ENCODE measurements at places on chromosomes 1 and 21.

- no peak for DNase-seq
Measured at GRCh38 chr1:203954788-203955552, 93.6 kb downstream of the SNRPE start.

GRCh38 chr1:155982106-155982505 lies 3.8 kb upstream of the ARHGEF2 start:
- DNase-seq, result no peak

- no peak for DNase-seq
Measured at GRCh38 chr1:81922955-81923354, 122.2 kb downstream of the ADGRL2 start.

- DNase-seq, result no peak
Measured at GRCh38 chr1:56574794-56575193, 4.6 kb downstream of the PLPP3 start.

- peak; percentile 34 for DNase-seq
Measured at GRCh38 chr1:246794828-246795671, 70.8 kb downstream of the SCCPDH start.

GRCh38 chr1:56363007-56363770 lies 216.2 kb downstream of the PLPP3 start:
- no peak for DNase-seq

DNA sequence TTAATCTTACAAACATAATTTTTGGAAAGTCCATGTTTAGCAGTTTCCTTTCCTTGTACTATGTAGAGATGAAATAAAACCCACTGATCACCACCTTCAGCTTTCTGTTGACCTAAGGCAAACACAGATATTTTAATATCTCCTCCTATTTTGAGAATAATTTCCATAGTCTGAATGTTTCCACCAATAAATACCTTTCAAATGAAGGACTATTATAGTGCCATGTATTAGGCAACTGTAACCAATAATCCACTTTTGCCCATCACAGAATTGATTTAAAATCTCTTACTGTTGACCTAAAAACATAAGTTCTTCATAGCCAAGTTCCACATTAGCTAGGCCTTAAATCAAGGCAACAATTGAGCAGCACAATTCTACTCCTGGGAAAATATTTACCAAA lies 1.8 kb downstream of the CDC42BPA start:
- no peak for DNase-seq

DNA sequence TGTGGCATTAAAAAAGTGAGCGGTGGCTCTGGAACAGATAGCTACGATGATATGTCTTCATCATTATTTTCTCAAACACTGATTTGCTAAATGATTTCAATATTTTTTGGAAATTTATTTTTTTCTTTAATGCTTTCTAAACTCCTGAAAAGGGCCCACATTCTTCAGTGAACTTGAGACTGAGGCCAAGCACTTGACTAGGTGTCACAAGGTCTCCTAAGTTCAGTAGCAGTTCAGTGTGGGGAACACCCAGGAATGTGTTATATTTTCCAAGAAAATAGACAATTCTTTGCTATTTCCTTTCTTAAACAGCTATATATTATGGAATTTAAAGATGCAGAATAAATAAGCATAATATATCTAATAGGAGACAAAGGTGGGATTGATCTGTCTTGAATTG lies 850.9 kb downstream of the USP25 start:
- DNase-seq, result no peak

DNA sequence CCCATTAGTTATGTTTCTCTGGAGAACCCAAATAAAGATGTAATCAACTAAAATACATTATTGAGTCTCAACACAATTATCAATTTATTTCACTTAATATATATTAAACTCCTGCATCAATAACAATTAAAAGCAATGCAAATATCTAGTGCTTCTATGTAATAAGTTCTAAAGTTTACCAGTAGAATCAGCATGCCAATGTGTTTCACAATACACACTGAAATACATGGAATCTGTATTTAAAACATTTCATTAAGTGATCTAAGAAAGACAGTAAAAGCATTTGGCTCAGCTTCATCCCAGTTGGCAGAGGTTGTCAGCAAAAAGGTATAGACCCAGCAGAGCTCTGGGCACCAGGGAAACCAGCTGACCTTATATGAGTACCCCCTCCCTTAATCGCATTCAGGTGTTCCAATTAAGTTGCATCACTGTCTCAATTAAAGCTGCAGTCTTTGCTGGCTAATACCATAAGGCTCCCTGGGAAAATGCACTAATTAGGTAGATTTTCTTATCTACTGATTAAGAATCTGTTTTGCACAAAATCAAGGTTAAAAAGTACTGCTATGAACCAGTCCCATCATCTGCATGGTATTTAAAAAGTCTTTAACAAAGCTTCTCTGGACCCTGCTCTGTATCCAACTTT lies 63.1 kb downstream of the NIBAN1 start:
- no peak for DNase-seq

DNA sequence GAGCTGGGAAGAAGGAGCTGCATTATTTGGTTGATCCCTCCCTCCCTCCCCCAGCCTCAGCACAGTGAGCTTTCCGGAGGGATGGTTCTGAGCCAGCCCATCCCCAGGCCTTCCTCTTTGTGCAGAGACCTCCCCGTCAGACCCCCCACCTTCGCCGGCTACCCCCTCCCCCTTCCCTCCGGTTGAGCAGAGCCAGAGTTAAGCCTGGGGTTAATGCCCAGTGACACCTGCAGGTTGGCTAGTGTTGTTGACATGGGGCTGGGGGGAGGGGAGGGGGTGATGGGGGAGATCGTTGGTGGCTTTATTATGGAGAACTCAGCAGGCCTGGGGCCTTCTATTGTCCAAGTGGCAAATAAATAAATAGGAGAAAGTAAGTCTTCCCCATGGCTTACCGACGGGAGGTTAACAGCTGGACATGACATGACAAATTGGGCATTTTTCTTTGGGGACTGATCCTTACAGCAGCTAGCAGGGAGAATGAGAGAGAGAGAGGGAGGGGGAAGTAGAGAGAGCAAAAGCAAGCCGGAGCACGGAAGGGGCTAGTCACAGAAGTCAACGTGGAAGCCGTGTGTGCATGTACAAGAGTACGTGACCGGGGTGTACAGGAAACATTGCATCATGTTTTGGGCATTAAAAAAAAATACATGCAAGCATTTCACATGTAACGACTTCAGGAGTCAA lies 131.1 kb downstream of the TMEM53 start:
- DNase-seq, result no peak

DNA sequence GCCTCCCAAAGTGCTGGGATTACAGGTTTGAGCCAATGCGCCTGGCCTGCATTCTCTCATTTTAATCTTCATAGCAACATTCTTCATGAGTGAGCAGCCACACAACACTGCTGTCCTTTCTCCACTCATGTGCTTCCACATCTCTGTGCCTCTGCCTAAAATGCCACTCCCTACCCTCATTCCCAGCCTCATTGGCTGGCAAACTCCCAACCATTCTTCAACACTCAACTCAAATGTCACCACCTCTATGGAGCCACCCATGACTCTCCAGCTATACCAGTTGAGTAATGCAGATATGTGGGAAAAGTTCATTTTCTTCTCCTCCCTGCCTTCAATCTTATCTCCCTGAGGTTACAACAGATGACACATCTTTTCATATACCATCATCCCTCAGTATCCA lies 53.9 kb upstream of the ZC3H12A start:
- no peak for DNase-seq

DNA sequence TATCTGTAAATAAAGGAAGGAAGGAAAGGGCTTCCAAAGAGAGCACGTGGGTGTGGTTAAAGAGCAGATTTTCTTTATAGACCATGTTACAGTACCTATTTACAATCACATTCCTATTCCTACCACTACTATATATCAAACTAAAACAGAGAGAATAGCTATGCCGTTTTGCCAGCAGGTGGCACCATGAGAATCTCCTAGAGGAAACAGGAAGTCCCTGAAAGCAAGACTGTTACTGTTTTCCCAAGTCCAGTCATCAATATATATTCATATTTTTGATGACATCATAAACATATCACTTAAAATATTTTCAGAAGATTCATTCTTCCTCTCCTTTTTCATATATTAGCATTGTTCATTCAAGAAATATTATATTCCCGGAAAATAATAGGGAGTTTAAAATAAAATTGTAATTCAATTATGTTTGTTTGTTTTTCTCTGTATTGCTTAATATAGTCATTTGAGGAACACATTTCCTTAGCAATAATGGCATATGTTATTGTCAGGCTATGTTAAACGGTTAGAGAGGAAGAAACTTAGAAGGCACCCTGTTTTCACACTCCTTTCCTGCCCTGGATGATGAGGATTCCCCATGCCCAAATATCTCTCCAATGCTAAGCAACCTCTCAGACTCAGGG lies 6.6 kb downstream of the CCDC190 start:
- peak; percentile 72 for DNase-seq

- no peak for DNase-seq
Measured at GRCh38 chr1:239997515-239998311, 94.0 kb upstream of the FMN2 start.

DNA sequence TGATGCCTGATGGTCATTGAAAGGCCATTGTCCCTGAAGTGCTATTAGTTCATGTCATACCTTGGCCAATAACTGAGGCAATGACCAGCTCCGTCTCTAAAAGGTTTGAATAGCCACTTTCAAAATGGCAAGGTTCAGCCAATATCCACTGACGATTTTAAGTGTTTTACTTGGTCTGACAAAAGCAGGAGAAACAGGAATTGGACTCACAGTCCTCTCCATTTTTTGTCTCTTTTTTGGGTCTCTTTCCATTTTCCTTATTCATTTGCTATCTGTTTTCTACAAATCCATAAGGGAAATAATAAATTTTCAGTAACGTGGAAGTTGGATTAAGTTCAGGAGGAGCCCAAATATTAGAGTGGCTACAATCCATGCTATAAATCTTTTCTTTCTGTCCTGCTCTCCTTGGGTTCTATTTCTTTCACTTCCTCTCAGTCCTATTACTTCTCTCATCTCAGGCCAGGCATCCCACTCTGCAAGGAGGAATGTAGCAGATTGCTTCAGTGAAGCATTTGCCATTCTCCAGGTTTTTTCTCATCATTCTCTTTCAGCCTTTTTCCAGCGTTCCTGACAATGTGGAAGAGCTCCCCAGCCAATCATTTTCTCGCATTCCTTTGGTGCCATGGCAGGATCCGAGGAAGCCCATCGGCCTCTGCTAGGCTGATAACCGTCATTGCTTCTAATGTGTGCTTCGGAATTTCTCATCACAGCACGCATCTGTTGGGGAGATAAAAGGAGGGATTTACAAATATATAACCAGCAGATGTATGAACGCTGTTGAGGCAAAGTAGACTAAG lies 414.5 kb downstream of the ADGRL2 start:
- no peak for DNase-seq
